ENCODE measurements at places on chromosomes 3 and 15.

GRCh38 chr15:66841953-66842681, 140.1 kb downstream of the SMAD6 start:
- peak; percentile 97 for DNase-seq

- DNase-seq = no peak
Measured at GRCh38 chr3:54985856-54986255, 58.0 kb upstream of the LRTM1 start.

GRCh38 chr3:136109499-136109898, 86.6 kb downstream of the MSL2 start:
- DNase-seq = no peak

GRCh38 chr3:59235634-59236012, 185.8 kb upstream of the CFAP20DC start:
- DNase-seq = no peak

DNA sequence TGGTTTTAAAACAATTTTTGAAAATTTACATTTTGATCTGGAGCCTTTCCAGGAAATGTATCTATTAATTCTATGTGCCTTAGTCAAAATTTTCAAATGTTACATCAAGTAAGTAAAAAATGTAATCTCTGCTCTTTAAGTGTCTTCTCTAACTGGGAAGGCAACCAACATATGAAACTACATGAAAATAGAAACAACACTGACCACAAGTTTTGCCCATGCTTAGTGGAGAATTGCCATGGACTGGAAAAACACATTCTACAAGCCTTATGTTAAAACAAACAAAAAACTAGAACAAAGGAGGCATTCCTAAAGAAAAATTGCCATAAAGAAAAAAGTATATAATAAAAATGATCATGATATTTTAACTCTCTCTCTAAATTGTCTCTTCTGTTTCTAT, 75.9 kb upstream of the SPRED1 start:
- DNase-seq = no peak

- DNase-seq = peak; percentile 67
Measured at GRCh38 chr3:127628788-127629466, at the start of gene PODXL2. Gene PODXL2 (plus strand): TSS chr3:127629185. CDS start chr3:127629220, 35 bp downstream.

GRCh38 chr3:183962807-183963206, 54.9 kb downstream of the ABCC5 start:
- no peak for DNase-seq

- DNase-seq = peak; percentile 17
Measured at GRCh38 chr15:63978511-63979261, 67.6 kb downstream of the DAPK2 start.

GRCh38 chr3:179613807-179614206, 9.2 kb downstream of the NDUFB5 start:
- peak; percentile 88 for DNase-seq

GRCh38 chr3:46314517-46314916, 39.4 kb upstream of the CCR2 start:
- DNase-seq = no peak

- no peak for DNase-seq
Measured at GRCh38 chr3:33229066-33229465, 10.5 kb upstream of the SUSD5 start.

GRCh38 chr3:63685340-63685739, 32.9 kb downstream of the SNTN start:
- no peak for DNase-seq

DNA sequence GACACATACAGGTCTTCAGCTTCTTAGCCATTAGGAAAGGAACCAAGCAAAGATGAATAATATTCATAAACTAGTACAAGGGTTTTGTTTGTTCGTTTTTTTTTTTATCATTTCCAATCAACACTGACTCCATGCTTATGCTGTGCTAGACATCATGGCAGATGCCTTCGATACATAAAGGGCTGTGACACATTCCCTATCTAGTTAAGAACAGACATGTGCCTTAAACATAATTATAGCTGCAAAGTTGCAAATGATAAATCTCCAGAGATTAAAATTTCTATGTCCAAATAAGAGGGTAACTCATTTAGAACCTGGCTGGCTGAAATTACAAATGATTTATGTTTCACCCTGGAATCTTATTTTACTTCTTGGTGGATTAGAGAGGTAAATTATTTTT, 386.4 kb downstream of the LSAMP start:
- no peak for DNase-seq

DNA sequence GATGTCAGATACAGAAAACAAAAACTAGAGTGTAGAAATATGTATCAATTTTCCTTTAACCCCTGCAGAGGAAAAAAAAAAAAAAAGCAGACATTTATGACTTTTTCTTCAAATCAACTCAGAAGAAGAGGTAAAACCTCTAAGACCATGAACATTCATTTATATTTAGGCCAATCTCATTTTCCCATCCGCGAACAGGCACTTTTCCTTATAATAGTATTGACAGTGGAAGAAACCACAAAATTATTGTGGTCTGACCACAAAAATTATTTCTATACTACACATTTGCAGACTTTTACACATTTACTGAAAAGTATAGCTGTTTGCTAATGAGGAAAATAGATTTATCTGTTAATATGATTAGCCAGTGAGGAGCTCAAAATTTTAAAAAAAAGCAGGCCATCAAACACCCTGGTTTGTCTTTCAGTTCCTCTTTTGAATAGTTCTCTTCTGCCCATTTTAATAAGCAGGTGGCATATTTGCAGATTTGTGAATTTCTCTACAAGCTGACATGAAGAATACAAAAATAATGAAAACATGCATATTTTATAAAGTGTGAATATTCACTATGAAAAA, 5.7 kb downstream of the OSBPL11 start:
- DNase-seq = peak; percentile 12

- DNase-seq = no peak
Measured at GRCh38 chr3:144931590-144931989, 960.0 kb downstream of the DIPK2A start.

DNA sequence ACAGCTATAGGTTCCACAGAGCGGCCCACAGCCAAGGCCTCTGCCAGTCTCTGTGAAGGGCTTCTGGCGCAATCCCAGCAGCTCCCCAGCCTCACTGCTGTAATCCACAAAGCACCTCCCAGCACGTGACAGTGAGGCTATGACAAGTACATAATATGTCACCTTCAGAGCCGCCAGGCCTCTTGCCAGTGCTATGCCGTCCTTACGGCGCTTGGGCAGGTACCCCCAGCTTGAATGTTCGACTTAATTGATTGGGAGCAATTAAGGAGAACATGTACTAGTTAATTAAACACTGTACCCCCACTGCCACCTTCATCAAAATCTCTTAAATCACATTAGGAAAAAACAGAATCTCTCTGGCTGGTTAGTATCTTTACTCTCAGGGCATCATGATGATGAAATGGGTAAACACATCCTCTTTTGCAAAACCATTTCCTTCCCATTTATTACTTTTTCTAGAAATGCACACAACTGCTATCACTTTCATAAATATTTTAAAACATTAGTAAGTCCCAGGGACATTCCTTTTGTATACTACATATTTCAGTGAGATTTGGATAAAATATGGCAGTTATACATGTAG, 169.9 kb downstream of the XXYLT1 start:
- peak; percentile 63 for DNase-seq

DNA sequence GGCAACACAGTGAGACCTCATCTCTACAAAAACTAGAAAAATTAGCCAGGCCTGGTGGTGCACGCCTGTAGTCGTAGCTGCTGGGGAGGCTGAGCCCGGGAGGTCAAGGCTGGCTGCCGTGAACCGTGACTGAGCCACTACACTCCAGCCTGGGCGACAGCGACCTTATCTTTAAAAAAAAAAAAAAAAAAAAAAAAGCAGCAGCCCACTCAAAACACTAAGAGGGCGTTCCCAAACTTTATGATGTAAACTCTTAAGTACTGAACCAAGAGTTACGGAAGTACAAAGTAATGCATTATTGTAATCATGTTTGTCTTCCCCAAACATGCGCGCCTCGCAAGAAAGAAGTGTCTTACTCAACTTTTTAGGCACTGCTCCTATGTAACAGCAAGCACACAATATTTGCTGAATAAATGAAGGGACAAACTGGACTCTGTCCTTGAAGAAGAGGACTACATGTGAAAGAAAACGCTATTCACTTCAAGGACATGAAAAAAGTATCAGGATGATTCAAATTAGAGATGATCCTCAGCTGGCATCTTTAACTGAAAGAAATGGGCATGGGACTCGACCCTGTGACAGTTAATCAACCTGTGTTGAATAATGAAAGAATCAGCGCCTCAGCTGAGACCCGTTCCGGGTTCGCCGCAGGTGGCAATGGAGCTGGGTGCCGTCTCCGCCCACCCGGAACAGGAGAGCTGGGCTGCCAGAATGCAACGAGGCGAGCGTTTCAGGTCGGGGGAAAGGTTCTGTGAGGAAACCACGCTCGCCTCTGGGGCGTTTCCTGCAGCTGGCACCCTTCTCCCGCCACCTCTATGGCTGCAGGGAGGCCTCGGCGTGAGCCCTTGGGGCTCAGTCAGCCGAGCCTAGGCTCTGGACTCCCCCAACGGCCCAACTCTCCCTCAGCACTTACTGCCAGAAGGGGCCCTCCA, 718 bp downstream of the SPG11 start:
- peak; percentile 68 for DNase-seq

DNA sequence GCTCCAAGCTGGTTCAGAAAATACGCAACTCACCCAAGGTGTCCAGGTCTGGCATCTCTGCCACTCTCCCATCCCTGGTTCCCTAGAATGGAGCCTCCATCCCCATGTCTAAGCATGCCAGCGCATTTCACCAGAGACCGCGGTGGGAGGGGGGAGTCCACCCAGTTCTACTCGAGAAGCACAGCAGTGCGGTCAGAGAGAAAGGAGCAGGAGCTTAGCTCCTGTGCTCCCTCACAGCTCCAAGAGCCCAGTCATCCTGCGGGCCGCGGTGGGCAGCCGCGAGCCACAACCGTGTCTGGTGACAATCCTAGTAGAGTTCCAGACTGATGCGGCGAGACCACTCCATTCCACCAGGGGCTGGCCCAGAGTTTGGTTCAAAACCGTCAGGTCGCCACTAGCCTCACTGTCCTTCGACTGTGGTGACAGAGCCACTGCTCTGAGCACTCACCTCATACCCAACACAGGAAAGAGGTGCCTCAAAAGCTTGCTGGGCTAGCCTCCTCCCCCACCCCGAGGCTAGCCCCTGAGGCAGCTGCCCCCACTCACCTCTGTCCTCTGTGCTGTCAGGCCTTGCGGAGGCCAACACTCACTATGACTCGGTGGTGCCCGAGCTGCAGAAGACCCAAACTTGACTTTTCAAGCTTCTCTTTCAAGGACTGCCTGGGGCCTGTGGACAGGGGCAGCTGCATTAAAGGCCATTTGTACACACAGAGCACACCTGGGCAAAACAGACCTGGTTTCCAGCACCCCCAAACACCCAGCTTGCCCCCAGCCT, 185.4 kb downstream of the XXYLT1 start:
- no peak for DNase-seq

- no peak for DNase-seq
Measured at GRCh38 chr15:97684249-97684648, 276.3 kb upstream of the ARRDC4 start.

- peak; percentile 78 for DNase-seq
Measured at GRCh38 chr3:130915567-130916292, 21.8 kb downstream of the ATP2C1 start.

- no peak for DNase-seq
Measured at GRCh38 chr15:39785139-39785538, 2.5 kb upstream of the FSIP1 start.

GRCh38 chr3:60185161-60185560, 1066.1 kb downstream of the FHIT start:
- DNase-seq = no peak

- DNase-seq = no peak
Measured at GRCh38 chr15:47584316-47584715, 133.0 kb upstream of the SEMA6D start.

DNA sequence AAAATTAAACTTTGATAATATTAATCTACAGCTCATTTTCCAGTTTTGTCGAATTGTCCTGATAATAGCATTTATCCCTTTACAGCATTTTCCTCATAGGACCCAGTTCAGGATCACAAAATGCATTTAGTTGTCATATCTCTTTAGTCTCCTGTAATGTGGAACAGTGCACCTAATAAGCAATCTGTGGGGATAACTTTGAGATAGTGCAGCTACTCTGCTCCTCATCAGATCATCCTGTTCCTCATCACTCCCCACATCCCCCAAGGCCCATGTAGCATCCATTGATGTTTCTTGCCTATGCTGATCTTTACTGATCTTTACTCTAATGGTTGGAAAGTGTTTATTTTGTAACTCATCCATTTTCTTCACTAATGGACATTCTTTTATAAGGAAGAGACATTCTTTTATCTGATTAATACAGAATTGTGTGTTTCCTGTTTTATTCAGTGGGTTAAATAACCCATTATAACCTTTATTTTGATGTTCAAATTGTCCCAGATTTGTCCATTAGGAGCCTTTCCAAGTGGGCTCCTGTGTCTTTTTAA, 7.5 kb downstream of the RNF111 start:
- DNase-seq = no peak

- no peak for DNase-seq
Measured at GRCh38 chr3:46750555-46751038, 32.9 kb upstream of the PRSS50 start.

GRCh38 chr3:111538111-111538510, 3.9 kb upstream of the CD96 start:
- DNase-seq = peak; percentile 61

- DNase-seq = no peak
Measured at GRCh38 chr15:36814105-36814504, 234.7 kb downstream of the CDIN1 start.

DNA sequence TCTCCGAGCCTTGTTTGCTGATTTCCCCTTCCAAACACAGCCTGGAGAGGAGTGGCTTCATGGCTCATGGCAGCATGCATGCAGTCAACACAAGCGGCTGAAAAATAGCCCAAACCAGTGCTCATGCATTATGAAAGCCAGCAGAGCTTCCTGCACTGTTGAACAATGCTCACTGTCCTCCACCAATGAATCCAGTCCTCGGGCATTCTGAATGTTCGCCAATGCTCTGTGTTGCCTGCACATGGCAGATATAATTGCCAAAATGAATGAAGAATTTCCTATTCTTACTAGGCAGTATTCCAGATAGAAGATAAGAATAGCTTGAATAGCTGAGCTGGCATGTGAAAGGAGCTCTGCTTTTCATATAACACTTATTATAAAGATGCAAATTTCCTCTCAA, 252.7 kb downstream of the ROBO1 start:
- peak; percentile 2 for DNase-seq

DNA sequence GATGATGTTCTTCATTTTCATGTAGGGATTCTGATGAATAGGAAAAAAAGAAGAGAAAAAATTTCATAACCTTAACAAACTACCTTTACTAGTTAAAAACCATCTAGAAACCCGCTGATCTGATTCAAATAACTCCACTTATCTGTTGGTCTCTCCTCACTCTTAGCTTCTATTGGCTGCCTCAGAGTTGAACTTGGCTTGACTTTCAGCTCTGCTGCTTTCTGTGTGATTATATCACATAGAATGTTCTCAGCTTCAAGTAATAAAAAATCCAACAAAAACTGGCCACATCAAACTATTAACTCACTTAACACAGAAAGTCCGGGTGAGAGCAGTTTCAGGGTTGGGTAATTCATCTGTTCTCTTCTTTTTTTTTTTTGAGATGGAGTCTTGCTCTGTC, 126.8 kb upstream of the RASGRP1 start:
- DNase-seq = peak; percentile 30

DNA sequence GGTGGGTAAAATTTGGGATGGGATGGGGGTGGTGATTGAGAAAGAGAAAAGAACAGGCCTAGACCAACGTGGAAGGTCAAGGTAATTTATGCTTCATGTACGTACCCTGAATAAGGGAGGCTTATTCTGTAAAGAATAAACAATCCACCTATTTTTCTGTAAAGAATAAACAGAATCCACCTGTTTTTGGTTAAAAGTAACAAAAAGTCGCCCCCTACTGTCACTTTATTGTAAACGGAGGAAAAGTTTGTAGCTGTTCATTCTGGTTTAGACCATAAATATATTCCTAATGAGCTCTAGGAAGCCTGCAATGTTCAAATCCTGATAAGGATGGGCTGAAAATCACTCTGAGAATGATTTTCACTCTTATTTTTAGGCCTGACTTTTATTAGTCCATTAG, 23.5 kb upstream of the SQOR start:
- DNase-seq = peak; percentile 29
